ENCODE measurements at places on chromosomes 6 and 20. TPM values are rescaled to one million over a fixed set of nuclear protein-coding genes. Genes with fewer than 3 reads are reported as not detected.

PSMA7 gene
- polyA plus RNA-seq: 178 TPM

DNA sequence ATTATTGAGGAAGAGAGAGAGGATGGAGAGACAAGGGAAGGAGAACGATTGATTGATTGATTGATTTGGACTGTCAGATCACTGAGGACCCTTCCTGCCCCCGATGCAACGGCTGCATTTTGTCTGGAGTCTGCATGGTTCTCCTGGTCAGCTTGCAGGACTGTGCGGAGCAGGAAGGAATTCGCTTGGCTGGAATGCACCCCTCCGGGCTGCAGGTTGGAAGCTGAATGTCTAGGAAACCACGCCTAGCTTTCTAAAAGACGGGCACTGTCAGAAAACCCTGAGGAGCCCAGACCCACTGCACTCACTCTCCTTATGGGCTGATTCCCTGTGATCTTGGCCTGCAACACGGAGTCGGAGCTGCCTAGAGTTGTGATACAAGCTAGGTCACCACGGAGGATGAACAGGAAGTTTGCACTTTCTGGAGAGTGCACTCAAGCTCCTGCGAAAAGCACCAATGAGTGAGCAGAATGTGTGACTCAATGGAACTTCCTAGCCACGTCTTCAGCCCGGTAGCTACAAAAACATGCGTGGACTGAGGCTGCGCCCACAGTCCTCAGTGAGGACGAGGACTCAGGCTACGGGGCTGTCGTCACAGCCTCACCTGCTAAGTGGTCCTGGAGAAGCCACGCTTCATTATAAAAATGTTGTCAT, 14.4 kb downstream of the DACT2 start:
- no peak for DNase-seq

GRCh38 chr6:90787446-90787845, 200.6 kb upstream of the MAP3K7 start:
- DNase-seq: no peak

DNA sequence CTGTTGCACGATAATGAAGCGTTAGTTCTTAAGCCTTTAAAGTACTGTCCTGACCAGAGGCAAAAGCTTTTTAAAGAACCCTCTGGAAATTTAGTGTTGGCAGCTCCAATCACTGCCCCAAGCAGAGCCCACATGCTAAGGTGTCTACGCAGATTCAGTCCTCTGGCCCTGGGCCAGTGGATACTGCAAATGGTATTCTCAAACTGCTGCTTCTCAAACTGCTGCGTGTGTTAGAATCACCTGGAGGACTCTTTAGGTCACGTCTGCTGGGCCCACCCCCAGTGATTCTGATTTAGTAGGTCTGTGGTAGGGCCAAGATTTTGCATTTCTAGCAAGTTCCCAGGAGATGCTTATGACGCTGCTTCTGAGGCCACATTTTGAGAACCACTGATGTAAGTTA, 96.0 kb upstream of the CCDC28A start:
- no peak for DNase-seq

DNA sequence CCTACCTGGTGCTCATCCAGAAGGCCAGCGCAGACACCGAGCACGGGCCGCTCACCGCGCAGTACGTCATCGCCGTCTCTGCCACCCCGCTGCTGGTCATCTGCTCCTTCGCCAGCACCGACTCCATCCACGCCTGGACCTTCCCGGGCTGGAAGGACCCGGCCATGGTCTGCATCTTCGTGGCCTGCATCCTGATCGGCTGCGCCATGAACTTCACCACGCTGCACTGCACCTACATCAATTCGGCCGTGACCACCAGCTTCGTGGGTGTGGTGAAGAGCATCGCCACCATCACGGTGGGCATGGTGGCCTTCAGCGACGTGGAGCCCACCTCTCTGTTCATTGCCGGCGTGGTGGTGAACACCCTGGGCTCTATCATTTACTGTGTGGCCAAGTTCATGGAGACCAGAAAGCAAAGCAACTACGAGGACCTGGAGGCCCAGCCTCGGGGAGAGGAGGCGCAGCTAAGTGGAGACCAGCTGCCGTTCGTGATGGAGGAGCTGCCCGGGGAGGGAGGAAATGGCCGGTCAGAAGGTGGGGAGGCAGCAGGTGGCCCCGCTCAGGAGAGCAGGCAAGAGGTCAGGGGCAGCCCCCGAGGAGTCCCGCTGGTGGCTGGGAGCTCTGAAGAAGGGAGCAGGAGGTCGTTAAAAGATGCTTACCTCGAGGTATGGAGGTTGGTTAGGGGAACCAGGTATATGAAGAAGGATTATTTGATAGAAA, 2.0 kb downstream of the SLC35D3 start:
- DNase-seq: no peak

GRCh38 chr6:43977404-43978111, 149.7 kb downstream of the MRPL14 start:
- no peak for DNase-seq

PRR18 gene
- 0.08 TPM for polyA plus RNA-seq

- DNase-seq: peak; percentile 38
These were observed 17.3 kb upstream of the PCMTD2 start for GRCh38 chr20:64238115-64238825.

DNA sequence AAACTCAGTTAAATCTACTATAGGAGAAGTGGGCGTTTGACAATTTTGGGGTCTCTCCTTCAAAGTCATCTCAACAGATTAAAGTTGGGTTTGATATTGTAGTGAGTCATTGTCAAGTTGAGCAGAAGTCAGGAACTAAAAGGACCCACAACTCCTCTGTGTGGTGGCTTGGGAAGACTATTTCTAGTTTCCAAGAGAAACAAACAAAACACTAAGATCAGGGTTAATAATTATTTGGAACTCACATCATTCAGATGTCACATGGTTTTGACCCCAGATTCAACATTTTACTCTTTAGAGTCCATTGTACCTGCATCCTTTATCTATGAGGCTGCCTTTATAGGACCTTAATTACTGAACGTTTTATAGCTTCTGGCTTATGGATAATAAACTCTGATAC, 45.3 kb upstream of the TINAG start:
- no peak for DNase-seq

DNA sequence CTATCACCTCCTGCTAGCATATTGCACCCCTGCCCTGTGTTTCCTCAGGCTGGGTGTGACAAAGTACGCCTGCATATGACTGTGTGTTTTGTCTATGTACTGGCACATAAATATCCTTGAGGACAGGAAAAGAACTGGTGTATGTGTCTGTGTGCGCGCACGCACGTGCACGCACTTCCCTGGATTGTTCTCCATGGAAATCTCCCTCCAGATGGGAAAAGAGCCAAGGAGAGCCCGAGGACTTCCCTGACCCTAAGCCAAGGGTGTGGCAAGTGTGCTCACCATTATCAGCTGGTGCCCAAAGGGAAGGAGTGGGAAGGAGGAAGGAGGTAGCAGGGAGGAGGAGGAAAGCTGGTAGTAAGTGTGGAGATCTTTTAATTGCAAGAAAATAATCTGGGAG, 117.6 kb downstream of the HIVEP2 start:
- DNase-seq: peak; percentile 78

GCNT2 gene
- polyA plus RNA-seq: 1.8 TPM

- no peak for DNase-seq
These were observed 98.7 kb downstream of the PLEKHG1 start for GRCh38 chr6:150698391-150698790.

PAX1 gene
- not detected for polyA plus RNA-seq

LY86 gene
- 145 TPM for polyA plus RNA-seq

- peak; percentile 48 for DNase-seq
These were observed 15.9 kb upstream of the PCMTD2 start for GRCh38 chr20:64239449-64240242.

All from spleen (tissue), 13 donors.